ENCODE measurements at places on chromosomes 13 and 19.

GRCh38 chr19:17200408-17201079, 14.6 kb upstream of the USE1 start:
- ATAC-seq: no peak

DNA sequence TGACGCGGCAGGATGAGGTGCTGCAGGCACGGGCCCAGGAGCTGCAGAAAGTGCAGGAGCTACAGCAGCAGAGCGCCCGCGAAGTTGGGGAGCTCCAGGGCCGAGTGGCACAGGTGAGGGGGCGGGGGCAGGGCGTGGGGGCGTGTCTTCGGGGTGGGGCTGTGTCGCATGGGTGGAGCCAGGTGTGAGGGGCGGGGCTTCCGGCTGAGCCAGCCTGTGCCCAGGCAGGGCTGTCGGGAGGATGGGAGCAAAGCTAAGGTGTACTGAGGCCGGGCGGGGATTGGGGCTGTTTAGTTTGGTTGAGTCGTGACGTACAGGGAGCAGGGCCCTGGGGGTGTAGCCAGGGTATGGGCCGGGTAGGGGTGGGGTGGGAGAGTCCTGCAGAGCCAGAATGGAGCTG, 62.3 kb downstream of the KCNC3 start:
- no peak for ATAC-seq

GRCh38 chr19:4557971-4558941, 1.2 kb downstream of the SEMA6B start:
- no peak for ATAC-seq

DNA sequence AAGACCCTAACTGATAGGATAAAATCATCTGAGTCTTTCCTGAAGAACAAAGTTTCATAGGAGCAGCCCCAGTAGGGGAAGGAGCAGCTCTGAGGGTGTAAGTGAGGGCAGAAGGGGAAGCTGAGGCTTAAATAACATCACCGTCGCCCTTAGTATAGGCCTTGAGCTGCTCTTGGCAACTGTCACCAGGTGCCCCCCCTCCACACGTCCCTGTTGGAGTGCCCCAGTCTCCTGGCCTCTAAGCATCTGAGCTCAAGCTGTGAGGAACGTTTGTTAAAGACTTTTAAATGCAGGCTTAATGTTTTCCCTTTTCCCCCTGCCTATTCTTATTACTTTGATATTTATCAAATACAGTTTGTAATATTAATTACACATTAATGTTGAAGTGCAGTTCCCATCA, 170.6 kb downstream of the ZIC5 start:
- ATAC-seq: no peak

DNA sequence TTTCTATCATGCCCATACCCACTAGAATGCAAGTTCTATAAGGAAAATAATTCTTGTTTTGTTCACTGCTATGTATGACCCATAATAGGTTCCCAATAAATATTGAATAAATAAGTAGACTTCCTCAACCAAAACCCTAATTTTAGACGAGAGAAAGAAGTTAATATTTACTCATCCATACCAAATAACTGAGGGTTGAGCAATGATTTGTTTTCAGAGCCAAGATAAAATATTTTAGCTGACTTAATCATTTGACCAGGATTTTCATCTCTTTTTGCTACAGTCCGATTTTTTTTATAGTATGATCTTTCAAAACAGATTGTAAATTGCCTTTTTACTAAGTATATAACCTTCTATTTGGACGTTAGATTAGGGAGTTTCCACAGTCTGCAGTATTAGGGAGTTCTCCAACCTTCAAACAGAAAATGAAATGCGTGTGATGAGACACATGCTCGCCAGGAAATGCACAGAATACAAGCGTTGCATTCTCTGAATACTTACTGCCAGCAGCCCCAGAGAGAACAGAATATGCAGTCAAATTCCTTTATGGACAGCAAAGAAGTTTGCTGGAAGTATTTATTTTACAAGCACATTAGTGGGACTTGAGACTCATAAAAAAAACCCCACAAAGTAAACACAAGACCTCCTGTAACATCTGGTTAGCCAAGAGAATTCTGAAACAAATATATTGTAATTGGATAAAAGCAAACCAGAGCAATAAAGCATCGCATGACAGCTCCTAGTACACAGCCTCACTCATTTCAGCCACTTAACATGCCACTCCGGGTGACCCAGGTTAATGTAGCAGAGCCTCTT, 230.0 kb downstream of the MYO16 start:
- no peak for ATAC-seq

DNA sequence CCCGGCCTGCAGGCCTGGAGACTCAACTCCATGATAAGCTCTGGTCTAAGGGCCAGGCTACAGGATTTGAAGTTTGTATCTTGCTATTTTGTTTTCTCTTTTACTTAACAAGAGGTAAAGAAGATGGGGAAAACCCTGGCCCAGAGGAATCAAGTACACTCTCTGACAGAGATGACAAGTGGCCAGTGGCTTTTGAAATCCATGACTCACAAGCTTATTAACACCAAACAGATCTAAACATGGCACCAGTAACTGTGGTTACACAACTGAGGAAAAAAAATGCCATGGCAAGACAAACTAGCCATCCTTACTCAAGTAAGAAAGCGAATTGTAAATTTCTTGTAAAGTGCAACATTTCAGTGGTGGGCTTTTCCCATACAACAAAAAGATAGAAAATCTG, 72.6 kb upstream of the SERTM1 start:
- ATAC-seq: no peak

DNA sequence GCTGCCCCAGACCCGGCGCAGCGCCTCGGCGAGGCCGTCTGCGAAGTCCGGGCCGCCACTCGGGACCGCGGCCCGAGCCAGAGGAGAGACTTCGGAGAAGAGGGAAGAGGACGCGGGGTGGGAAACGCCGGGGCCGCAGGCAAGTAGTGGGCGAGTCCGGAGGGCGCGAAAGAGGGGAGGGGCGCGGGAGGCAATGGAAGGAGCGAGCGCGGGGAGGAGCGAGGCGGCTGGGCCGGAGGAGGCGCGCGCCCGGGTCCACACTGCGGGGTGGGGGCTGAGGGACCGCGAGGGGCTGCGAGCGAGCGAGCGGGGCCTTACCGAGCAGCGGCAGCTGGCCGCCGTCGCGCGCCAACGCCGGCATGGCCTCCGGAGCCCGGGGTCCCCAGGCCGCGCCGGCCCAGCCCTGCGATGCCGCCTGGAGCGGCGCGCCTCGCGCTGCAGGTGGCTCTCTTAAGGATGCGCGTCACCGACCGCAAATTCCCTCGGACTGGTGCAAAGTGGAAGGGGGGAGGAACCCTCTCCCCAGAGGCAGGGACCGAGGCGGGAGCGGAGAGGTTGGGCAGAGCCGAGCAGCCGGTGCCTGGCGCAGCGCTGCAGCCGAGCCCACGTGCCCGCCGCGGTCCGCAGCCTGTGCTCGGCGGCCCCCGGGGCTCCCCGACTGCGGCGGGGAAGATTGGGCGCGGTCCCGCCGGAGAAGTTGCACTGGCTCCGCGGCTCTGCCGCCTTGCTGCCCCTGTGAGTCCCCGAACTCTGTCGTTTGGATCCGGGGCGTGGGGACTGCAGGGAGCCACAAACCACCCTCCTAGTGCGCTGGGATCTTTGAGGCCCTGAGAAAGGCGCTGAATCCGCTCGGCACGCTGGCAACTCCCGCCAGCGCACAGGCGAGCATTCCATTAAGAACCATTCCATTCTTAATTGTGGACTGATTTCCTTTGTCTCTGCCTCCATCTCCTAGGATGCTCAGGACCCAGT, at the start of gene FLT3:
FLT3 (minus strand) TSS at position 427 of the 972 bp plus-strand sequence; CDS start at position 361, 66 bp downstream.
- no peak for ATAC-seq

- ATAC-seq: no peak
Measured at GRCh38 chr13:73096173-73096572, 37.4 kb downstream of the KLF5 start.

DNA sequence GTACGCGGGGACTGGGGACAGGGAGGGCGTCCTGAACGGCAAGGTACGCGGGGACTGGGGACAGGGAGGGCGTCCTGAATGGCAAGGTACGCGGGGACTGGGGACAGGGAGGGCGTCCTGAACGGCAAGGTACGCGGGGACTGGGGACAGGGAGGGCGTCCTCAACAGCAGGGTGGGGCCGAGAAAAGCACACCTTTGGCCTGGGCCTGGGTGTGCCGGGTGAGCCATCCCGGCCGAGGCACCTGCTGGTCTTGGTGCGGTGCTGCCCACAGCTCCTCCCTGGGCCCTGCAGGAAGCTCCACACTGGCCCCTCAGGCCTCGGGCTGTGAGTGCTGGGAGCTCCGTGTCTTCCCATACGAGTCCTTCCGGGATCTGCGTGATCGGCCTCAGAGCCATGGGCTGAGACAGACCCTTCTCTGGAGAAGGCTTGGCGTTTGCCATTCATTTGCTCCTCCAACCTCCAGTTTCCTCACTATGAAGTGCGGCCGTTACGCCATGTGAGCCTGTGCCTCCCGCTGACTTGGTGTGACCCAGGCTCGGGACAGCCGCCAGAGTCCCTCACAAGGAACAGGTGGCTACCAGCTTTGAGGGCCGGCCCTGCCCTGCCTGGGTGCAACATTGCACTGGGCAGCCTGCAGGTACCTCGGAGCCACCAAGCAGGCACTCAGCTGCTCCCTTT, 7.8 kb upstream of the ZNF554 start:
- no peak for ATAC-seq

DNA sequence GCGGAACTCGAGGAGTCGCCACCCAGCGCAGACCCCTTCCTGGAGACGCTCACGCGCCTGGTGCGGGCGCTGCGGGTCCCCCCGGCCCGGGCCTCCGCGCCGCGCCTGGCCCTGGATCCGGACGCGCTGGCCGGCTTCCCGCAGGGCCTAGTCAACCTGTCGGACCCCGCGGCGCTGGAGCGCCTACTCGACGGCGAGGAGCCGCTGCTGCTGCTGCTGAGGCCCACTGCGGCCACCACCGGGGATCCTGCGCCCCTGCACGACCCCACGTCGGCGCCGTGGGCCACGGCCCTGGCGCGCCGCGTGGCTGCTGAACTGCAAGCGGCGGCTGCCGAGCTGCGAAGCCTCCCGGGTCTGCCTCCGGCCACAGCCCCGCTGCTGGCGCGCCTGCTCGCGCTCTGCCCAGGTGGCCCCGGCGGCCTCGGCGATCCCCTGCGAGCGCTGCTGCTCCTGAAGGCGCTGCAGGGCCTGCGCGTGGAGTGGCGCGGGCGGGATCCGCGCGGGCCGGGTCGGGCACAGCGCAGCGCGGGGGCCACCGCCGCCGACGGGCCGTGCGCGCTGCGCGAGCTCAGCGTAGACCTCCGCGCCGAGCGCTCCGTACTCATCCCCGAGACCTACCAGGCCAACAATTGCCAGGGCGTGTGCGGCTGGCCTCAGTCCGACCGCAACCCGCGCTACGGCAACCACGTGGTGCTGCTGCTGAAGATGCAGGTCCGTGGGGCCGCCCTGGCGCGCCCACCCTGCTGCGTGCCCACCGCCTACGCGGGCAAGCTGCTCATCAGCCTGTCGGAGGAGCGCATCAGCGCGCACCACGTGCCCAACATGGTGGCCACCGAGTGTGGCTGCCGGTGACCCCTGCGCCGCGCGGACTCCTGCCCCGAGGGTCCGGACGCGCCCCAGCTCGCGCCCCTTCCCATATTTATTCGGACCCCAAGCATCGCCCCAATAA, 2.3 kb downstream of the AMH start:
- no peak for ATAC-seq

DNA sequence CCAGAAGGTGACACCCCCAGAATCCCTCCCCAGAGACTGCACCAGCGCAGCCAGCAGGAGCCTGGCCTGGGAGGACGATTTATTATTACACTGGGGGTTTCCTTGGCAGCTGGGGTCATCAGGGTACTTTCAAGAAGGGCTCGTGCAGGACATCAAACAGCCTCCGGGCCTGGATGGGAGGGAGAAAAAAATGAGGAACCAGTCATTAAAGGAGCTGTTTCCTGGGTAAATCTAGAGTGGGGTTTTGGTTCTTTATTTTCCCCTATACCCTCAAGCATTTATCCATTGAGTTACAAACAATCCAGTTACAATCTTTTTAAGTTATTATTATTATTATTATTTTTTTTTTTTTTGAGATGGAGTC, 3.1 kb downstream of the POLR1G start:
- no peak for ATAC-seq

DNA sequence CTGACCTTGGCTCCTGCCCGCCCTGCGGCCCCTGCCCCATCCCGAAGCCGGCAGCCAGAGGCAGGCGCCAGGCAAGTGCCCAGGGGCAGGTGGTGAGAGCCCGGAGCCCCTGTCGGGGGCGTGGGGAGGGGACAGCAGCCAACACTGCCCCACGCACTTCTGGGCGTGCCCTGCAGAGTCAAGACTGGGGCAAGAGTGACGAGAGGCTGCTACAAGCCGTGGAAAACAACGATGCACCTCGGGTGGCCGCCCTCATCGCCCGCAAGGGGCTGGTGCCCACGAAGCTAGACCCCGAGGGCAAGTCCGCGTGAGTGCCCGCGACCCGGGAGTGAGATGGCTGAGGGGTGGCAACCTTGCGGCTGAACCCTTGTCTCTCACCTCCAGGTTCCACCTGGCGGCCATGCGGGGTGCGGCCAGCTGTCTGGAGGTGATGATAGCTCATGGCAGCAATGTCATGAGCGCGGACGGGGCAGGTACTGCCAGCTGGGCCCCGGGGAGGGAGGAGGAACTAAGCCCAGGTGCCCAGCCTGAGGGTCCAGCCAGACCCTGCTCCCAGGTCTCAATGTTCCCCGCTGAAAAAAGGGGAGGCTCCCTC, 17.3 kb downstream of the ANKRD24 start:
- ATAC-seq: no peak

DNA sequence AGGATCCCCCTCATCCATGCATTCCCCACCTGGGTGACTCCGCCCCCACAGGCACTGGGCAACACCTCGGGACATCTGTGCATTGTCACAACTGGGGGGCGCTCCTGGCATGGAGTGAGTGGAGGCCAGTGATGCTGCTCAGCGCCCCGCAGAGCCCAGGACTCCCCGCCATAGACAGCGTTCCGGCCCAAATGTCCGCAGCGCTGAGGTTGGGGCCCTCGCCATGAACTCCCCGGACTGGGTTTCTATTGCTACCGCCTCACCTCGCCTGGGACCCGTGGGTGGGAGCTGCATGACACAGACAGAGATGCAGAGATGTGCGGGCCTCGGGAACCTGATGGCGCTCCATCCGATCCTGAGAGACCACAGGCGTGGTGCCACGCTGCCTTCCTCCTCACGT, 4.6 kb downstream of the FZR1 start:
- ATAC-seq: no peak

- ATAC-seq: no peak
Measured at GRCh38 chr19:35445826-35446593, 2.0 kb upstream of the FFAR2 start.

GRCh38 chr13:51801631-51802099, 2.3 kb downstream of the DHRS12 start:
- ATAC-seq: no peak

DNA sequence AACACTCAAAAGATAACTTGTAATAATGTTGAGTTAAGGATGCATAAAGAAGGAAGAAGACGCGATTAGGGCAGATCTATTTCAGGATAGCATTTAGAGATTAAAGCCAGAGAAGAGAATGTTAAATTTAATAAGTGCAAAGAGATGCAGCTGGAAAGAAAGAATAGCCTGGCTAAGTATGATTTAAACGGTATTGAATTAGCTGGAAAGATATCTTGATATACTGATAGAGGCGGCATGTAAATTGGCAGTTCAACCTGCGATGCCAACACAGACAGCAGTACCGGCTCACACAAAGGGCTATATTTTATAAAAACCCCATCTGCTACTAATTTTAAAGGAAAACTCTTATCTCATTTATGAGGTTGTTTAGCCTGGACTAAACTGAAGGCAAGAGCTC, 121.4 kb downstream of the ENOX1 start:
- ATAC-seq: no peak

- ATAC-seq: no peak
Measured at GRCh38 chr13:89066868-89067466, 1395.8 kb downstream of the SLITRK5 start.

Measured in gastroesophageal sphincter (tissue), 4 donors.